Activated T-cell treated with anti-CD3 and anti-CD28 coated beads, Interleukin-2, amount 50 U/mL, for 72 hours (primary cell): ENCODE measurements at places on chromosomes 1 and 21. TPM values are rescaled to one million over a fixed set of nuclear protein-coding genes. Genes with fewer than 3 reads are reported as not detected.

SPRR2G gene
- not detected for total RNA-seq

DNA sequence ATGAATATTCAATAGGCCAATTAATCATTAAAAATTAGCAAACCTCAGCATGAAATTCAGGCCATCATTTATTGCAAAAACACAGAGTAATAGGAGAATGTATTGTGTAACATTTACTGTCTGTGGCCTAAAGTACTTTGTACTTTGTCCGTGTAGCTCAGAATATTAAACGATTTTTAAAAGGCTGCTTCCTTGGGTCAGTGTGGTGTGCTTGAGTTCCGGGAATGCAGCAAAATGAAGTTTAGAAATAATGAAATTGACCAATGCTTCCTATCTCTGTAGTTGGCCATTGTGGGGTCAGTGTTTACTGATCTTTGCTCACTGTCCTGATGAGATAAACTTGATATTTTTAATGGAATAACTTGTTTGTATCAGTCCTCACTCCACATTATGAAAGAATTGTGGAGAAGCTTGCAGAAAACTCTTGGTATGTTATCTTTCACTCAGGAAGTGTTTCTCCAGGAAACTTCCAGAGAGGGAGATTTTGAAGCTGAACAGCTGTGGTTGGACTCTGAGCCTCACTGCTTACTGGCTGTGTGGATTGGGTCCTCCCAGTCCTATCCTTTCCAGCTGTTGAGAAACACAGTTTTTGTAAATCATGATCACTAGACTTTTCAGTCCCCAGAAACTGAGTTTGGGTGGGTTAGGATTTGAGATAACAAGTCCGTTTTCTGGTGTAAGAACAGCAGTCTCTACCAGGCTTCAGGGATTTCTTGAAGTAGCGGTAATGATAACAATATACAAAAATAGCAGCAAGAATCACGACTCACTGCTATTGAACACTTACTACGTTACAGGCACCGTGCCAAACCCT, 19.2 kb upstream of the MTARC1 start:
- no peak overlapping the region for H3K4me3 ChIP-seq
- no peaks in the 10 kb centered on the region for H3K4me1 ChIP-seq
- no peak overlapping the region for H3K27ac ChIP-seq
- no peaks in the 10 kb centered on the region for H3K36me3 ChIP-seq
- H3K27me3 ChIP-seq: no peaks in the 10 kb centered on the region
- no peak for DNase-seq

DNA sequence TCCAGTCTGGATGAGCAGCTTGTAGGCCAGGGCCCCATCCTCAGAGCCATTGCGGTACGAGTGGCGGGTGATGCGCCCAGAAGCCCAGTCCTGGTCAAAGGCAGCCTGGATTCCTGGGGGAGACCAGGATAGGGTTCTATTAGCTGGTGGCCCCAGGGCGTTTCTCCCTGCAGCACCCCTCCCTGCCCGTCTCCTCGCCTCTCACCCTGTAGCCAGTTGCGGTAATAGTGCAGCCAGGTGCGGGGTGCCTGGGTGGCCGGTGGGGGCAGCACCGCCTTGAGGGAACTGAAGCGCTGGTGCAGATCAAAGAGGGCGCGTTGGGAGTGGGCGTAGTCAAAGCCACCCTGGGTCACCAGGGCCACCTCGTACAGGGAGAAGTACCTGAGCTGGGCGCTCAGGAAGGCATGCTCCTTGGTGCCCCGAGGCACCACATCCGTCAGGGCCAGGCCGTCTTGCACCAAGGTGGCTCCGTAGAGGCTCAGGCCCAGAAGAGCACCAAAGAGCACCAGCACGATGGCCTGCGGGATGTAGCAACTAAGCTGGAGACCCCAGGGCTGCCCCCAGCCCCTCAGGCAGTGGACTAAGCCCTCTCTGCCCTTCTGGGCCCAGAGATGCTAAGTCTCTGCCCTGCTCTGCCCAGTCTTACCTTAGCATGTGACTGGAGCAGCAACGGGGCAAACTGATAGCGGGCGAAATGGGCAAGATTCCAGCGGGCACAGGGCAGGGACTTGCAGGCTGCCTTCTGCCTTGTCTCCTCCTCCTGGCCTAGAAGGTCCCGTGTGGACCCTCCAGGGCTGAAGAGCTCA, 15.7 kb downstream of the PTCH2 start:
- no peak overlapping the region for H3K4me3 ChIP-seq
- H3K36me3 ChIP-seq: no peaks in the 10 kb centered on the region
- peaks cover 11% of the 10 kb centered on the region for H3K4me1 ChIP-seq
- H3K27ac ChIP-seq: no peak overlapping the region
- no peak for DNase-seq
- no peaks in the 10 kb centered on the region for H3K27me3 ChIP-seq

DNA sequence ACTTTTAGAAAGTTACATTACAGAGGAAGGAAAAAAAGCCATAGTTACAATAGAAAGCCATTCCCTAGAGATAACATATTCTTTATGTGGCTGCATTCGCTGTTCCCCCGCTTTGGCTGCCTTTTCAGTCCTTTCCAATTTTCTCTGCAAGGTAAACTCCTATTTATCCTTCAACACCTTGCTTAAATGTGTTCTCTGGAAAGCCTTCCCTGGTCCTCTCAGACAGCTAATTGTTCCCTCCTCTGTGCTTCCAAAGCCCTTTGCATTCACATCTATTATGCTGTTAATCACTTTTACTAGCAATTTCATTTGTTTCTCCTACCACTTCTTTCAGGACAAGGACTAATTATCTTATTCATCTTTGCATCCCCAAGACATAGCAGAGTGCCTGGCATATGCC, 1.6 kb downstream of the PHC2 start:
- peaks cover 5% of the 10 kb centered on the region for H3K27me3 ChIP-seq
- no peak overlapping the region for H3K27ac ChIP-seq
- H3K4me3 ChIP-seq: no peak overlapping the region
- peaks cover 28% of the 10 kb centered on the region for H3K4me1 ChIP-seq
- no peak for DNase-seq

DNA sequence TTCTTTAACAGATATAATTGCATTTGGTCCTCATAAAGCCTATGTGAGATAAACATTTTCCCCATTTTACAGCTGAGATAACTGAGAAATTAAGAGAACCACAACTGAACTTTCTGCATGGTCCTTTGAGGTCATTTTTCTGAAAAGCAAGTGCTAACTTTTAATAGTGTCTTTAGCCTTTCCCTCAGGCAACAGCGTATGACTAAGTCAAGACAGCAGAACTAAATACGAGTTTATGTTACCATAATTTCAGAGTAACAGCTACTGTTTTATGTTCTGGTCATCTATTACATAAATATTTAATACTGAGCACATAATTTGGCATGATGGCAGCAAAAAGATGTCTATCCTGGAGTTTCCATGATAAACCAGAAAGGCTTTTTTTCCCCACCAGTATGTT, 95.6 kb downstream of the OLFML2B start:
- peaks cover 30% of the 10 kb centered on the region for H3K4me1 ChIP-seq
- H3K27ac ChIP-seq: no peak overlapping the region
- H3K27me3 ChIP-seq: no peaks in the 10 kb centered on the region
- H3K36me3 ChIP-seq: no peaks in the 10 kb centered on the region
- H3K4me3 ChIP-seq: no peak overlapping the region

FCER1G gene
- 3.7 TPM for total RNA-seq

RPS6KC1 gene
- total RNA-seq: 12.4 TPM

TDRD5 gene
- total RNA-seq: not detected

- H3K4me3 ChIP-seq: no peak overlapping the region
- H3K4me1 ChIP-seq: peaks cover 25% of the 10 kb centered on the region
- DNase-seq: no peak
These were observed 2.4 kb downstream of the SH2D5 start for GRCh38 chr1:20729990-20730689.

DNA sequence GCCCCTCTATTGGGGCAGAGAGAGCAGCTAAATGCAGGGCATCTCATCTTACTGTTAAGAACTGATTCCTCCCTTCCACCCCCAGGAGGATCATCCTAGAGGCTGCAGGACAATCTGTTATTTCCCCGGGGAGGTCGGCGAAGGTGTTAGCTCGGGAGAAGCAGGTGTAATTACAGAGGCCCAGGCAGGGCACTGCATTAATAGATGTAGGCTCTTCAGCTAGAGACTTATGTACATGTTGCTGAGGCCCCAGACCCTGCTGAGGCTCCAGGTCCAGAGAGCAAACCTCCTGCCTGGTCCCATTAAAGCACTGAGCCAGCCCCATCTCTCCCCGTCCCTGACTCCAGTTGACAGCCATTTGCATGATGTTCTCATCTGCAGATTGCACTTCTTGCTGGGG, 320.3 kb upstream of the VAMP3 start:
- DNase-seq: no peak
- no peak overlapping the region for H3K27ac ChIP-seq
- no peaks in the 10 kb centered on the region for H3K27me3 ChIP-seq
- H3K36me3 ChIP-seq: no peaks in the 10 kb centered on the region
- no peak overlapping the region for H3K4me3 ChIP-seq

AKNAD1 gene
- total RNA-seq: not detected
